ENCODE measurements at places on chromosomes 3 and 15. TPM values are rescaled to one million over a fixed set of nuclear protein-coding genes. Genes with fewer than 3 reads are reported as not detected.

The ISLR2 gene
- total RNA-seq, result not detected

The IL17RD gene
- not detected for total RNA-seq

DNA sequence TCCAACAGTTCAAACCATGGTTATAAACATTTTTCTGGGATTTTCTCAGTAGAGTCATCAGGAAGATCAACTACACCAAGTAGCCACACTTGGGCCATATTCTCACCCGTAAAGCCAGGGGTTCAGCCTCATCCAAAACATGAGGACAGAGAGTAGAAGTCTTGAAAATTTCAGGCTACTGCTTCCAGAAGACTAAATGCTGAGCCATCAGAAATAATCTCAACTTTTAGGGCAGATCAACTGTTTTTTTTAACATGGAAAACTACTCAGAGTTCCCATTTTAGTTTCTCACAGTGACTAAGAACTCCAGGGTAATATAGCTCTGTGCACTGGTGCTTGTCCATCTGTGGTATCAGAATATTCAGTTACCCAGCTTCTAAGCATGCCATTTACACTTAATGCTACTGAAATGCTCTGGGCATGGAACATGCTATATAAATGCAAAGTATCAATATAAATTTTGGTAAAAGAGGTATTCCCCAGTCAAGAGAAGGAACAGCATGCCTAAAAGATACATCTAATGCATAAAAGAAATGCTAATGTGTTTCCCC is 300.1 kb upstream of the LRRN1 start:
- no peak overlapping the region for H3K4me3 ChIP-seq
- no peak for DNase-seq
- no peaks in the 10 kb centered on the region for H3K36me3 ChIP-seq
- no peaks in the 10 kb centered on the region for H3K4me1 ChIP-seq
- no peaks in the 10 kb centered on the region for H3K27me3 ChIP-seq
- no peak overlapping the region for H3K27ac ChIP-seq

DNA sequence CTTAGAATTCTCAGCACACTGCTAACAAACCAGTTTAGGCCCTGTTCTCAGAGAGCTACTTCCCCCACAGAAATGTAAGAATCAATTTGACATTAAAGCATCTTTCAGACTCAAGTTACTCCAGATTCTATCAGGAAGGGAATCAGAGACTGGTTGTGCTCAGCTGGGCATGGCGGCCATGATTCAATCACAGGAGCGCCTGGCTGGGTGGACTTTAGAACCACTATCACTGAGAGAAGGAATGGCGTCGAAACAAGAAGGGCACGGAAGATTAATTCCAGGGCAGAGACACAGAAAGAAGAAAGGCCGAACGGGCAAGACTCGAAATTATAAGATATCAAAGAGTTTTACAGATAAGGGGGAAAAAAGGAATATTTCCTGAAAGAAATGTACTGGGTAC is 6.2 kb downstream of the TNIK start:
- no peaks in the 10 kb centered on the region for H3K27me3 ChIP-seq
- H3K27ac ChIP-seq, result no peak overlapping the region
- DNase-seq, result no peak
